ENCODE measurements at places on chromosomes 4 and X.

- DNase-seq = no peak
Measured at GRCh38 chr4:135724421-135724820, 1522.8 kb upstream of the PABPC4L start.

GRCh38 chrX:49186125-49187027 lies at the start of gene PRICKLE3:
TSS of gene PRICKLE3 (minus strand) at chrX:49186373. CDS start at chrX:49186297, 76 bp downstream.
- DNase-seq = peak; percentile 51

DNA sequence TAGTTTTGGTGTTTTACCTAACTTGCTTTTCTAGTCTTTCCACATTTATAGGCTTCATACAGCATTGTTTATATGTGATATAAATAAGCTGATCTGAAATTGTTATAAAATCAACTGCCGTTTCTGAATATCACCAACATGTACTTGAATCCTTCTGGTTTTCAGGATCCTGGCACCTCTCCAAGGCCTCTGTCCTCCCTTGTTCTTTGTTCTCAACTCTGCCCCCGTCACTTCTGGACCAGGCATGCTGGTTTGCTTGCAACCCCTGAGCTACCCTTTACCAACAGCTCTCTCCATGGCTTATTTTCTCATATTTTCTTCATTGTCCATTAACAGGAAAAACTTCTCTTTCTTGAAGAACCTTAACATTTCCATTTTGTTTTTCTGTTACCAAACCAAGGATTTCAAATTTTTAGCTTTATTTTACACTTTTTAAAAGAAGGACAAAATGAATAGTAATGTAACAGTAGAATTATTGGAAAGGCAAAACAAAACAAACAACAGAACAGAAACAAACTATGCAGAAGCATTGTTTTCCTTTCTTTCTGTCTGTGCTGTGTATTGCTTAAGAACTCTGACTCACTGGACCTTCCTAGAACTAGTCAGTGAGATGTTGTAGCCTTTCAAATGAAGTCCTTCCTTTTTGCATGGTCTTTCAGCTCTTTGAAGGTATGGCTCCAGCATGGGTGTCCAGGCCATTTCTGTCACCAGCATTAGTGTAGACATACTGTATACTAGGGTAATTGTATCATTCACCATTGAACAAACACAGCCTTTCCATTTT lies 44.8 kb downstream of the BANK1 start:
- no peak for DNase-seq

GRCh38 chr4:24174602-24175001 lies 284.8 kb upstream of the PPARGC1A start:
- no peak for DNase-seq

Measured in stimulated activated CD4-positive, alpha-beta T cell treated with anti-CD3 and anti-CD28 coated beads, TNF-alpha, amount 100 ng/mL, for 4 hours (primary cell).